ENCODE measurements at places on chromosomes 1 and 21. TPM values are rescaled to one million over a fixed set of nuclear protein-coding genes. Genes with fewer than 3 reads are reported as not detected.

The TTC3 gene
- 48.6 TPM for total RNA-seq

GRCh38 chr1:14913482-14914177, 239.9 kb upstream of the TMEM51 start:
- H3K4me1 ChIP-seq, result peaks cover 9% of the 10 kb centered on the region
- H3K4me3 ChIP-seq, result no peak overlapping the region
- no peaks in the 10 kb centered on the region for H3K36me3 ChIP-seq
- H3K27ac ChIP-seq, result no peak overlapping the region
- DNase-seq, result no peak

DNA sequence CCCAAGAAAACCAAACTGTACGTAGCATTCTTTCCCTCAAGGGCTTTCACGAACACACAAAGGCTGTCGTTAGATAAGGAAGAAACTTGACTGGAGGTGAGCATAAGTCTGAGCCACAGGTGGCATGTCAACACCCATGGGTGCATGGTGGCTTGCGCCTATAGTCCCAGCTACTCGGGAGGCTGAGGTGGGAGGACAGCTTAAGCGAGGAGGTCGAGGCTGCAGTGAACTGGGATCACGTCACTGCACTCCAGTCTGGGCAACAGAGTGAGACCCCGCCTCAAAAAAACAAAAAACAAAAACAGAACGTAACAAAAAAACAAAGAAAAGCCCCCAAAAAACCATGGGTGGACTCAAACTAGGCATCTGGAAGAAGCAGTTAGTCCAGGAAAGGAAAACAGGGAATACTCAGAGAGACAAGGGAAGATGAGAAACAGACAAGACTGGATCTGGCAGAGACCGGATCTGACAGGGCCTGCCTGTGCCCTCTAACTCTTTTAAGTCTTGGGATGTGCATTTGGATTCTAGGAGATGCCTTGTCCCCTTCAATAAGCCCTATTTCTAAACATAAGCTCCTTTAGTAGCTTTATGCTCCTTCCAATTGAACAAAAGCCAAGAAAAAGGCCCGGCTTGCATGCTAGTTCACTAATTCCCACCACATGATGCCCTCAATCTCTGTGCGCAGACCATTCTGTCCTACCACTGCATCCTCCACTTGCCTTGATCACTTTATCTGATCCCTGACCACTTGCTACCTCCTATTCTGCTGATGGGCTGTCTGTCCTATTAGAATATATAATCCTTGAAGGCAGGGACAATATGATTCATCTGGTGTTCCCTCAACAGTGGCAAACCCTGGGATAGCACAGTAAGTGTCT, 73.8 kb downstream of the APP start:
- H3K4me1 ChIP-seq, result peaks cover 54% of the 10 kb centered on the region
- no peak overlapping the region for H3K4me3 ChIP-seq
- no peak for DNase-seq
- no peaks in the 10 kb centered on the region for H3K36me3 ChIP-seq
- no peaks in the 10 kb centered on the region for H3K27me3 ChIP-seq

DNA sequence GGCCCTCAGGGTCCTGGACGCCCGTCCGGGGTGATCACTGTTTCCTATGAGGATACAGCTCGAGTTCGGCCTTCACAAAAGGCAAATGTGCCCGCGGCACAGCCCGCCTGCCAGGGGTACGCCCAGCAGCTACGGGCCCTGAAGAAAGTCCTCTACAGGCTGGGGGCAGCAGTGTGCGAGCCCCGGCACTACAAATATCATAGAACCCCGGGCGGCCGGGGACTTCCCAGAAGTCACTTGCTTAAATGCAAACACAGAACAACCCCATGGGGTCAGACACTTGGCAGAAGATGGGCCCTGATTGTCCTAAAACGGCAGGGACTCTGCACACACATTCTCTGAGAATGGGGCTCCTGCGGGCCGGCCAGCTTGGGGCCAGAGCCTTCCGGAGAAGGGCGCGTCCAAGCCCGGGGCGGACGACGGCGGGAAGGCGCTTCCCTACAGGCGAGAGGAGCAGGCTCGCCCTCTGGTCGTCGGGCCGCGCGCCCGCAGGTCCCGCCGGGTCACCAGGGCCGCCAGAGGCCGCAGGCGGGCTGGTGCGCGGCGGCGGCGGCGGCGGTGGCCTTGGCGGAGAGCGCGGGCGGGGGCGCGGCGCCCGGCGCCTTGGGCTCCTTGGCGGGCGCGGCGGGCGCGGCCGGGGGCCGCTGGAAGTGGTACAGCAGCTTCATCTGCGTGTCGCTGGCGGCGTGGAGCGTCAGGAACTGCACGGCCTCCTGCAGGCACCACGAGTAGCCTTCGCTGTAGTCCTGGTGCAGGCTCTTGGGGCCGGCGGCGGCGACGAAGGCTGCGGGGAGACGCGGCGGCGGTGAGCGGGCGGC, 888 bp downstream of the HES5 start:
- peak; percentile 76 for DNase-seq
- H3K4me1 ChIP-seq, result peaks cover 15% of the 10 kb centered on the region
- no peaks in the 10 kb centered on the region for H3K36me3 ChIP-seq
- no peak overlapping the region for H3K27ac ChIP-seq
- peak overlapping the region; percentile 57 for H3K4me3 ChIP-seq

- no peak for DNase-seq
- H3K4me1 ChIP-seq, result no peaks in the 10 kb centered on the region
- H3K27me3 ChIP-seq, result no peaks in the 10 kb centered on the region
- H3K36me3 ChIP-seq, result no peaks in the 10 kb centered on the region
Observed at GRCh38 chr1:115463347-115463746, 125.3 kb upstream of the NGF start.

The DNAH14 gene
- 55.3 TPM for total RNA-seq

The PHGDH gene
- total RNA-seq, result 885 TPM

The ZSWIM5 gene
- total RNA-seq, result 3.6 TPM

DNA sequence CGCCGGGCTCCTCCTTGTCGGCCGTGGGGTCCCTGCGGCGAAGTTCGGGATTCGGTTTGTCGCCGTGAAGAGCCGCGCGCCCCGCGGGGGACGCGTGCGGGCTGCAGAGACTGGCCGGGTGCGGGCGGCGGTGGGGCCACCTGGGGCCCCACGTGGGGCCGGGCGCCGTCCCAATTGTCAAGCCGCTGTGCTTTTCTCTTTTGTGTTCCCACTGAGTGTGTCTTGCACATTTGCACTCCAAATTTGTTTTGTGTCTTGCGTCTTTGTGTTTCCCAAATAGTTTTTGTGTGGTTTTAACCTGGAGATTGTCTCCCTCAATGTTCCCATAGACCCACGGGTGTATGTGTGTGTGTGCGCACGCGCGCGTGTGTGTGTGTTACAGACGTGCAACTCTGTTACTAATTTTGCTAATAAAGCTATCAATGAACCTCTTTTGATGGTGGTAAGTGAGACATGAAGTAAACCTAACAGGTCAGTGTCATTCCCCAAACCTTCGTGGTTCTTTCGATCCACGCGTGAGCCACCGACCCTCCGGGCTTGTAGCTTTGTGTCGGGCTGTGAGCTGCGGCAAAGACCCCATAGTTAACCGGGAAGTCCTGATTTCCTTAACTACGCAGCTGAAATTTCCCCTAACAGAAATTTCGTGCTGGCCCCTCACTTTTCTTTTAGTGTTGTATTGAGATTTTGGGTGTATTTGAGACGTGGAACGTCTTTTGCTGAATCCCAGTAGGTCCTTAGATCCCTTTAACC, 708 bp downstream of the PRDM2 start:
- H3K4me1 ChIP-seq, result no peaks in the 10 kb centered on the region
- H3K27ac ChIP-seq, result no peak overlapping the region

The AZIN2 gene
- 1.4 TPM for total RNA-seq

DNA sequence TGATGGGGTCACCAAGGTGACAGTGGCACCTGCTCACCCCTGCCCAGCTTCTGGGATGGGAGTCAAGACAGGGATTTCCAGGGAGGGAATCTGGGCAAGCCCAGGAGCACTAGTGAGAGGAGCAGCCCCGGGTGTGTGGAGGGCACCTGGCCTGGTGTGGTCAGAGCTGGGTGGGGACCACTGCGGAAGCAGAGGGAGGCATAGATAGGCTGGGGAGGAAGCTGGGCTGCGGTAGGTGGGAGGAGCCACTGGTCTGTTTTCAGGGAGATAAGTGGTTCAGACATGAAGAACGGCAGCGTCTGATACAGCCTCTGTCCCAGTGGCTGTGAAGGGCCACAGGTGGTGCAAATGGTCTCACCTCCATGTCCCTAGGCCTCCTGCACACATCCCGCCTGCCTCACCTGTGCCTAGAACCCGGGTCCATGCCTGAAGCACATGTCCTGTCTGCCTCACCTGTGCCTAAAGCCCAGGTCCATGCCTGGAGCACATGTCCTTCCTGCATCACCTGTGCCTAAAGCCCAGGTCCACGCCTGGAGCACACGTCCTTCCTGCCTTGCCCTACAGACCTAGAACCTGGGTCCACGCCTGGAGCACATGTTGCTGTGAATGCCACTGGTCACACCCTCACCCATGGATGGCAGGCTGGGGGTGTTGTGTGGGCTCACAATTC, 325.9 kb upstream of the AJAP1 start:
- no peak overlapping the region for H3K27ac ChIP-seq
- no peaks in the 10 kb centered on the region for H3K4me1 ChIP-seq
- H3K36me3 ChIP-seq, result no peaks in the 10 kb centered on the region
- H3K4me3 ChIP-seq, result no peak overlapping the region
- DNase-seq, result no peak

DNA sequence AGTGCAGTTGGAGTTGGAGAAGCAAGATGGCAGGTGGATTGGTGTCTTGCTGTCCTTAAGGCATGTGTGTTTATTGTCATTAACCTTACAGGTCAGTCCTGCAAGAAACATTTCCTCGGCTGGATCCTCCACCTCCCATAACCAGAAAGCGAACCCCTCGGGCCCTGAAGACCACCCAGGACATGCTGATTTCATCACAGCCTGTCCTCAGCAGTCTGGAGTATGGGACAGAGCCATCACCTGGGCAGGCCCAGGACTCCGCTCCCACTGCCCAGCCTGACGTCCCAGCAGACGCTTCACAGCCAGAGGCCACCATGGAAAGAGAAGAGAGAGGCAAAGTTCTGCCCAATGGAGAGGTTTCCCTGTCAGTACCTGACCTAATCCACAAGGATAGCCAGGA, 1.6 kb downstream of the C1orf226 start:
- H3K36me3 ChIP-seq, result no peaks in the 10 kb centered on the region
- no peak overlapping the region for H3K27ac ChIP-seq
- no peak for DNase-seq
- no peaks in the 10 kb centered on the region for H3K27me3 ChIP-seq

The TMEM183A gene
- total RNA-seq, result 107 TPM

- H3K27me3 ChIP-seq, result peaks cover 15% of the 10 kb centered on the region
- H3K4me3 ChIP-seq, result peak overlapping the region; percentile 80
- no peaks in the 10 kb centered on the region for H3K36me3 ChIP-seq
- H3K27ac ChIP-seq, result no peak overlapping the region
Observed at GRCh38 chr1:21659099-21659923, 9.8 kb downstream of the RAP1GAP start.

The MARK1 gene
- total RNA-seq, result 13.6 TPM

The HSPA6 gene
- total RNA-seq, result not detected

DNA sequence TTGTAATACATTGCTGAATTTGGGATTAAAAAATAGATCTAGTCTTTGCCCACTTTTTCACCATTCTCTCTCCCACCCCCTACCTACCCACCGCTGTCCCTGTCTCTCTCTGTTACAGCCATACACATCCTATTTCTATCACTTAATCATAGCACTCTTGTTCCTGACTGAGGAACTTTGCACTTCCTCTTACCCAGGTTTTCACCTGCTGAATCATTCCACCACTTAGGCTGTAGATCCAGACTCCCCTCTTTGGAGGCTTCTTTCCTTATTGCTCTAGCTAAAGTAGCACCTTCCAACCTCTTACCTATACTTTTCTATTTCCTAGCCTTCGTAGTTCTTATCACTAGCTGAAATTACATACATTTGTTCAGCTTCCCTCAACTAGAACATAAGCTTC, 59.6 kb downstream of the ATP6V1G3 start:
- H3K27me3 ChIP-seq, result no peaks in the 10 kb centered on the region
- no peak for DNase-seq
- H3K4me3 ChIP-seq, result no peak overlapping the region
- no peaks in the 10 kb centered on the region for H3K4me1 ChIP-seq

DNA sequence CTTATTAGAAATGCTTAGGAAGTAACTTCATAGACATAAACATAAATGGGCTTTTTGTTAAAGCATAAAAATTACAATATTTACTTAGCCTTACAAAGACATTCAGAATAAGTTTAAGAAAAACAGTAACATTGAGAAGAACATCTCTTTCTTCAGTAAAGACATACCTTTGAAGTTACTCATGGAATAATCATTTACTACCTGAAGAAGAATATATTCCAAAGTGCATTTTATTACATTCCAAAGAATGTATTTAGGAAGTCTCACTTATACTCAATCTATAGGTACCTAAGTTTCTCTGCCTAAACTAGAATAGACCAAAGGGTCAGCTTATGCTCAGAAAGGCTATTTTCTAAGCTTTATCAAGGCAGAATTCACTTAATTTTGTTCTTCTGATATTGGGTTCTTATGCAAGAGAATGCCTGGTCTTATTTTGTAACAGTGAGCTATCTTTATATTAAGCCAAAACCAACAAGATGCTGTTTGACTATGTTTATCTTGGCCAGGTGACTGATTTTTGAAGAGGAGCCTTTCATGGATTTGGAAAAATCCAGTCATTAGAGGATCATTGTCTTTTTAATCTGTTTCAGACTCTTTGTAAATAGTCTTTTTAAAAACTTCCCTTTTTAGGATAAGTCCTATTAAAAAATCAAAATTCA, 110.1 kb downstream of the OLFML2B start:
- H3K4me1 ChIP-seq, result no peaks in the 10 kb centered on the region
- no peak overlapping the region for H3K27ac ChIP-seq
- no peak for DNase-seq
- H3K4me3 ChIP-seq, result no peak overlapping the region
- no peaks in the 10 kb centered on the region for H3K27me3 ChIP-seq

- no peaks in the 10 kb centered on the region for H3K36me3 ChIP-seq
- H3K27me3 ChIP-seq, result no peaks in the 10 kb centered on the region
- no peak for DNase-seq
- H3K4me3 ChIP-seq, result no peak overlapping the region
Observed at GRCh38 chr1:110310300-110310699, 28.9 kb upstream of the RBM15 start.

The FAM3B gene
- 2.5 TPM for total RNA-seq

GRCh38 chr1:230456478-230456877, 30.3 kb upstream of the PGBD5 start:
- no peaks in the 10 kb centered on the region for H3K36me3 ChIP-seq
- H3K27ac ChIP-seq, result no peak overlapping the region
- no peaks in the 10 kb centered on the region for H3K27me3 ChIP-seq
- H3K4me3 ChIP-seq, result no peak overlapping the region

DNA sequence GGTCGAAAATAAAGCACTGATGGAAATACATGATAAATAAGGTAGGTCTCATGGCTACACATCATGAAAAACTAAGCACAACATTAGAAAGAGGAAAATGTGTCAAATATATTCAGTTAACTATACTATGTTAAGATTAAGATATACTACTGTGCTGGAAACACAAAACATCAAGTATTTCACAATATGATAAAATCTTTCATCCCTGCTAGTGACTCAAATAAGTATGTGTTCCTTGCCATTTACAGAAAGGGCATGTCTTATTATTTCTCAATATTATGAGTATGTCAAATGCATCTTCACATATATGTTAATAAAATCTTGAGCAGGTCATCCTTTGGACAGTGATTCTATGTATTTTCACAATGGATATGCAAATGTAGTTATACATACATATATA, 1260.1 kb upstream of the ADGRL2 start:
- no peaks in the 10 kb centered on the region for H3K36me3 ChIP-seq
- no peak for DNase-seq
- no peaks in the 10 kb centered on the region for H3K27me3 ChIP-seq
- H3K27ac ChIP-seq, result no peak overlapping the region
- no peak overlapping the region for H3K4me3 ChIP-seq

Data from GM23338 (cell line).